AML-193 (cell line): ENCODE measurements at places on chromosomes 16 and 17.

GRCh38 chr16:66490774-66491715 is 58.9 kb downstream of the TK2 start:
- no peak for DNase-seq

DNA sequence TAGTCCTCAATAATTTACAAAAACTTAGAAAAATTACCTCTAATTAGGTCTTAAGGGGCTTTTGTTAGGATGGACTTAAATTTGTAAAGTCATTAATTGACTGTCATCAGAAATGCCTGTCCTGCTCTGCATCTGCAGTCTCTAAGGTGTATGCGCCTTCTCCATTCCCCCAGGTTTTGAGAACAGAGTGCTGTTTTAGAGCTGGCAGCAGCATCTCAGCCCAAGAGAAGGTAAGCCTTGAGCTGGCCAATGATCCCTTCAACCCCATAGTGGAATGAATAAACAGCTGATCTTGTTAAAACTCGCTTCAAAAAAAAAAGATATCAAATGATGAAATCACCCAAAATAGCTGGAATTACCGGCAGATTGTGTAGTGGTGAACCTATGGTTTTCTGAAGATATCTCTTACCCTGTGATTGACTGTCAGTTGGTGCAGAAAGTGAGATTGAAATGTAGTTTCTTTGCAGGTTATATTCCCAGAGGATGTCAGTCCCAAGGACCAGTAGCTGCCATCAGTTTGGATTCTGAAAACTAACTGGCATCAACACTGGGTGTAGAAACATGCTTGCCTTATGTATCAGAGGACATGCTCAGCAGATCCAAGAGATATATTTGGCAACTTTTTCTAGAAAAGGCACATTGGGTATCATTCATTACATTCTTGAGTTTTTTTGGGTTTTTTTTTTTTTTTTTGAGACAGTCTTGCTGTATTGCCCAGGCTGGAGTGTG is 25.7 kb downstream of the TRPV2 start:
- DNase-seq = no peak

DNA sequence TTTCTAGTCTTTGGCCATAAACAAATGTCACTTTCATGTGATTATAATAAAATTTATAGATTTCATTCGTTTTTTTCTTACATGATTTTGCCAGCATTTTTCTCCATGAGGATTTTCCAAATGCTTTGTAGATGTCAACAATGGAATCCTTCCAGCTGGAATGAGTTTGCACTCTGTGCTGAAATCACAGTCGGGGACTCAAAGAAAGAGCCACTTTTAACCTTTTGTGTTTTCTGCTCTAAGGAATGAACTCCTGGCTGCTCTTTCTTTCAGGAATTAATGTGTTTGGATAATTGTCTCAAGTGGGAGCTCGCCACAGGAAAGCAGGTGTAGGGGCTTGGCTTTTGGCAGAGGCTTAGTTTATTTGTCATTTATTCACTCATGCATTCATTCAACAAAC is 372.3 kb upstream of the SALL1 start:
- DNase-seq = no peak

DNA sequence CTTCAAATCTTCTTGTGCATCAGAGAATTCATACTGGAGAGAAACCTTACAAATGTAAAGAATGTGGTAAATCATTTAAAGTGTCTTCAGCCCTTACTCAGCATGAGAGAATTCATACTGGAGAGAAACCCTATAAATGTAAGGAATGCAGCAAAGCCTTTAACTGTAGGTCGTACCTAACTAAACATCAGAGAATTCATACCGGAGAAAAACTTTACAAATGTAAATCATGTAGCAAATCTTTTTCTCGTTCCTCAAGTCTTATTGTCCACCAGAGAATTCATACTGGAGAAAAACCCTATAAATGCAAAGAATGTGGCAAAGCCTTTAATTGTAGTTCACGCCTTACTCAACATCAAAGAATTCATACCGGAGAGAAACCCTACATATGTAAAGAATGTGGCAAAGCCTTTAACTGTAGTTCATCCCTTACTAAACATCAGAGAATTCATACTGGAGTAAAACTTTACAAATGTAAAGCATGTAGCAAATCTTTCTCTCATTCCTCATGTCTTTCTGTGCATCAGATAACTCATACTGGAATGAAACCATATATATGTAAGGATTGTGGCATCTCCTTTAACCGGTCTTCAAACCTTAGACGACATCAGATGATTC is 118.5 kb upstream of the ZNF267 start:
- no peak for DNase-seq

DNA sequence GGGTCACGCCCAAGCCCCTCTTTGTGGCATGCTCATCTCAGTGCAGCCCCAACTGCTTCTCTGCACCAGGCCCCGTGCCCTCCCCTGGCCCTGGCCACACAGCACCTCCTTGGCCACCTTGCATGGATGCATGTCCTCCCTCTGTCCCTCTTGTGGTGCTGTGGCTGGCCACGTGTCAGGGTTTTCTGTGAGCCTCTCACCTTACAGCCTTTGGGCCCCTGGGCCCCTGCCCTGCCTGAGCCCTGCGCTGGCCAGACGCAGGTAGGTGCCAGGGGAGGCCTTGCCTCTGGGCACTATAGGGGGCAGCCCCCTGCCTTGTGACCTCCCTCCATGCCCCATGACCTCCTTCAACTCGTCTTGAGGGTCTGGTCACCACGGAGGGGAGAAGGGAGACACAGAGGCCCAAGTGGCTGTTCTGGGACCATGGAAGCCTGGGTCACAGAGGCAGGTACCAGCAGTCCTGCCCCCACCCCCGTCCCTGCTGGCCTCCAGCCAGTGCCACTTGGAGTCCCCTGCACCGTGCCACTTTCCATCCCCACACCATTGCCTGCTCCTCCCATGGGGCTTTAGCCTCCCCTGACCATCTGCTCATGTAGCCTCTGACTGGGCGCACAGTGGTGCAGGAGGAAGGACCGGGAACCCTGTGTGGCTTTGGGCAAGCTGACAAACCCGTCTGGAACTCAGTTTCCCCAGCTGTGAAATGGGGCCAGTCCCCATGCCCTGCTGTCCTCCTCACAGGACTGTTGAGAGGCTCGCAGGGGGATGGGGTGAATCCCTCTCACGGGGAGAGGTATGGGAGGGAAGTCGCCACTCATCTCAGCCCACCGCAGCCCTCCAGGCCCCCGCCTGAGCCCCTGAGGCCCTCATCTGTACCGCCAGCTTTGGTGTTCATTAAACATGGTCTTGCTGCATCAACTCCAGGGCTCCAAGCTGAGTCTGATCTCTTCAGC is 11.5 kb upstream of the ATP6V0C start:
- DNase-seq = no peak

- DNase-seq = no peak
Measured at GRCh38 chr17:30005709-30006320, 64.4 kb downstream of the EFCAB5 start.

GRCh38 chr17:39196241-39196807 is 1.1 kb downstream of the CACNB1 start:
- no peak for DNase-seq

- no peak for DNase-seq
Measured at GRCh38 chr16:969508-970385, 1.0 kb downstream of the LMF1 start.

GRCh38 chr17:42408061-42408460 is 15.0 kb downstream of the CAVIN1 start:
- no peak for DNase-seq

DNA sequence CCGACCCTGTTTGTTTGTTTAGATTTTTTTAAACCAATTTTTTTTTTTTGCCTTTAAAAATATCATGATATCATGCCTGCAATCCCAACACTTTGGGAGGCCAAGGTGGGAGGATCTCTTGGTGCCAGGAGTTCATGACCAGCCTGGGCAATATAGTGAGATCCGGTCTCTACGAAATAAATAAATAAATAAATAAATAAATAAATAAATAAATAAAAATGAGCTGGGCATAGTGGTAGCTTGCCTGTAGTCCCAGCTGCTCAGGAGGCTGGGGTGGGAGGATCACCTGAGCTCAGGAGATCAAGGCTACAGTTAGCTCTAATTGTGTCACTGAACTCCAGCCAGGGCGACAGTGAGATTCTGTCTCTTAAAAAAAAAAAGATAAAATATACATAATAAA is 8.1 kb upstream of the IGF2BP1 start:
- DNase-seq = no peak

GRCh38 chr16:50152351-50152806 is 727 bp upstream of the TENT4B start:
- peak; percentile 26 for DNase-seq

GRCh38 chr17:48530887-48531272 is at the start of gene HOXB1:
Gene HOXB1, minus strand, starts transcription at chr17:48531011. Its CDS starts 107 bp downstream, at chr17:48530904.
- DNase-seq = no peak

- DNase-seq = no peak
Measured at GRCh38 chr16:25109643-25110042, 1.9 kb upstream of the LCMT1 start.

DNA sequence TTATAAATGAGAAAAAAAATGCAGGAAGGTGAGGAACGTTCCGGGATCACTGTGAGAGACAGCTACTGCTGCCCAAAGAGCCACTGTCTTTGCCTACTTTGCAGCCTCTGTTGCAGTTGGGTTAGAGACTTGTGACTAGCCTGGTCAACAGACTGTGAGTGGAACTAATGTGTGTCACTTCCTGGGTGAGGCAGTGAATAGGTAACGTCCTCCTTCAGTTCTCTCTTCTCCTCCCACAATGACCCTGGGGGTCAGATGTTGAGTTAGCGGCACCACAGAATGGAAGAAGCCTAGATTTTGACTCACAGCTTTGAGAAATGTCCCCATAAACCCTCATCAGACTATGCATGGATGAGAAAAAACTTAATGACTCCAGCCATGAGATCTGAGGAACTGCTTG is 5.2 kb downstream of the C16orf46 start:
- no peak for DNase-seq

GRCh38 chr17:32487473-32488176 is 832 bp downstream of the CDK5R1 start:
- DNase-seq = no peak

GRCh38 chr16:23843143-23843542 is 7.4 kb downstream of the PRKCB start:
- DNase-seq = no peak

- no peak for DNase-seq
Measured at GRCh38 chr16:82005027-82005830, 6.0 kb downstream of the SDR42E1 start.

DNA sequence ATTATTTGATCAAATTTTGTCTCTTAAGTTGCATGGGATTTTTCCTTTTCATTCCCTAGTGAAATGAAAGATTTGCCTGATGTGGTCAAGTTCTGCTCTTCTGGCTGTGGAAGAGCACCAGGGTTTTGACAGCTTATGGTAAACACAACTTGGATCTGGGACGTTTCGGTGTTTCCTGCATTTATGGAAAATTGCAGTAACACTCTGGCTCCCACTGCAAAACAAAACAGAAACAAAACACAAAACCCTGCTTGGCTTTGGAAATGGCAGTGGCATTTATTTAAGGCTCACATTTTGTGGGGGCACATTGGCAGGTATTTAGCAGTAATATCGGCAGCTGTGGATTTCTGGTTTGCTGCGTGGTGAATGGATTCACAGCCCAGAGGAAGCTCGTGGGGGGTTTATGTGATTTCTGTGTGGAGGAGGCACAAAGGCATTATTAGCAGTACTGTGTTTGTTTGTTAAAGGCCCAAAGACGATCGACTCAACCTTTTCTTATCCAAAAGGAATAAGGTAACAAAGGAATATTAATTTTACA is 377.8 kb downstream of the SNX29 start:
- DNase-seq = no peak

GRCh38 chr17:43020789-43021740 is 1.1 kb downstream of the VAT1 start:
- DNase-seq = peak; percentile 72
